ENCODE measurements at places on chromosomes 16 and 17.
A peak's percentile ranks its signal among the peaks of the same experiment; 100 is the strongest.

GRCh38 chr16:20441191-20441590 lies 10.1 kb upstream of the ACSM2A start:
- DNase-seq: no peak

GRCh38 chr16:30615358-30616091 lies 5.3 kb upstream of the ZNF689 start:
- DNase-seq: peak; percentile 48

DNA sequence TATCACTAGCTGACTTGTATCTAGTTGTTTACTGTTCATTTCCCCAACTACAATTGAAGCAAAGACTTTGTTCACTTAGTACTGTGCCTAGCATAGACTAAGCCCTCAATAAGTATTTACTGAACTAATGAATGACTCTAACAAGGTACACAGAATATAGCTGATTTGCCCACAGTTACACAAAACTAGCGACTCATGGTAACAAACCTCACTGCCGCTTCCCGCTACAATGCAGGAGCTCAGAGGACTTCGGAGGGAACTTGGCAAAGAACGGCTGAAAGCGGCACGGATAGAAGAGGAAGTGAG lies 524 bp downstream of the EFTUD2 start:
- no peak for DNase-seq

DNA sequence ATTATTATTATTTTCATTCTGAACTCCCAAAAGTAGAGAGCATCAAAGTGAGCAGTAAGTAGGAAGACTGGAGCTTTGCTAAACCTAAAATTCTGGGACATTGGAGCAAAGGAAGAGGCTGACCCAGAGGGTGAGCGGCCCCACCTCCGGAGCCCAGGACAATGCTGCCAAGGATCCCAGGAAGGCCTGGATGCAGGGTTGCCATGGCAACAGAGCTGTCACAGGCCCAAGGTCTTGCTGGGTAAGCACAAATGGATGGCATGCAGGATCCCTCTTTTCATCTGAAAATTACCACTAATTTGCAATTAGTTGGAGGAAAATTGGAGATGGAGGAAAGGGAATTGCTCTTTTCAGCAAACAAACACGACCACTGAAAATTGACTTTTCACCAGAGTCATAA lies 457.9 kb upstream of the CDH5 start:
- DNase-seq: peak; percentile 28

DNA sequence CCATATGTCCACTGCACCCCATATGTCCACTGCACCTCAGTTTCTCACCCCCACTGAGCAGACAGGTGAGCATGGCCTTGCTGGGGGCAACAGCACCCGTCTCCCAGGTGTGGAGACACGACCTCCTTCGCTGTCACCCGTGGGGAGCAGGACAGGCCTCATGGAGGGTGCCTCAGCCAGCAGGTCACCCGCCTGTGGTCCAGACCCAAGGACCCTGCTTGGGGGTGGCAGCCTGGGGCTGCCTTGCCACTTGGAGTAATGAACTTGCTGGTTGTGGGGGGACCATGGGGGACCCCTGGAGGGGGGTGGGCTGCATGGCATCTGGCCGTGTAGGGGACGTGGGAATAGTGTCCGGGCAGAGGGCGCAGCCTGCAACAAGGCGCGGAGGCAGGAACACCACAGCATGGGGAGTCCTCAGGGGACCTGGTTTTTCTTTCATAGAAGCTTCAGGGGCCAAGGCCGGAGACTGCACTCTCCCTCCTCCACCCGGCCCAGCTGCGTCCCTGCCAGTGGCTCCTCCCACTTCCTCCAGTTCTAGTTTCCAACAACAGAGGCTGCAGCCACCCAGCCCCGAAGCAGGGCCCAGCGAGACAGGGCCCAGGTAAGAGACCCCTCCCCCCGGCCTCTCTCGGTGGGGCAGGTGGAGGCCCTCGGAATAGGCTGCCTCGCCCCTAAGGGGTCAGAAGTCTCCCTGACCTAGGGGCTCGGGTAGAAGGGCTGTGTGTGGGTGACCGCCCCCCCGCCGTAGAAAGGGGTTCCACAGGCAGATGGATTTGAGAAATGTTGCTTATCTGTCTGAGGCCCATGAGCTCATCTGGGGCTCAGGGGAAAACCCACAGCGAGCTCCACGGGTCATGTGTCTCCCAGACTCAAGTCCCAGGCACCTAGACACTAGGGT lies at the start of gene NHLRC4:
TSS of gene NHLRC4 (plus strand) at position 531 of the 898 bp plus-strand sequence. CDS start 1,043 bp downstream, outside the sequence.
- DNase-seq: peak; percentile 46

DNA sequence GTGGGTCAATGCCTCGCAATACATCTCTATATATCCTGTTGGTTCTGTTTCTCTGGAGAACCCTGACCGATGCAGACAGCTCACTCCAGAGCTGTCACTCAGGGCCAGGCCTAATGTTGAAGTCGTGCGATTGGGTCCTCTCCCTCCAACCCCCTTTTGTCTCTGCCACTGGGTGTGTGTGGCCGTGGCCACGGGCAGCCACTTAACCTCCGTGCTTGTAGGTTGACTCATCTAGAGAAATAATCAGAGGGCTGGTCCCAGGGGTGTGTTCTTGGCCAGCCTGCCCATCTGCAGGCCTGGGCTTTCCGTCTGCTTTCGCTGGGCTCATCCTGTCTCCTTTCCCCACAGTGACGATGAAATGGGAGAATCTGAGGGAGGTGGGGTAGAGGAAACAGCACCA lies 7.4 kb downstream of the ADAD2 start:
- no peak for DNase-seq

DNA sequence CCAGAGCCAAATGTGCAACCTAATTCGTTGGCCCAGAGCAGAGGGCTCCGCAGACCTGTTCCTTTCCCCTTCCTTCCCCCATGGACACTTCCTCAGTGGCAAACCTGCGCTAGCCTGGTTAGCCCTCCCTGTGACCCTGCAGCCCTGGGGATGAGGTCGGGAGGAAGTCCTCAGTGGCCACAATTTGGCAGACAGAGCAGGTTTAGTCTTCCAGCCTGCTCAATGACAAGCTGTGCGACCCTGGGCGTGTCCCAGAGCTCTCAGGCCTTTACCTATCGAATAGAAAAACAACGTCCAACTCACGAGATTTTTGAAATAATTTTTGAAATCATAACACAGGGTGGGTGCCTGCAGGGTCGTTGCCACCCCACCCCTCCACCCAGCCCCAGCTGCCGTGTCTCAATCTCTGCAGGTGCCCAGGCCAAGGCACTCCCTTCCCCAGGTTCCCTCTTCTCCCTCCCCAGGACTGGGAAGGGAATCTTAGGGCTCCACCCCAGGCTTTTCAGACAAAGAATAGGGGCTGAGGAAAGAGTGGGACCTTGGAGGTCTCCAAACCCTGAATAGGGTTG lies 1.4 kb downstream of the HBM start:
- DNase-seq: no peak

- DNase-seq: no peak
Measured at GRCh38 chr16:49851468-49851787, 4.5 kb downstream of the ZNF423 start.

DNA sequence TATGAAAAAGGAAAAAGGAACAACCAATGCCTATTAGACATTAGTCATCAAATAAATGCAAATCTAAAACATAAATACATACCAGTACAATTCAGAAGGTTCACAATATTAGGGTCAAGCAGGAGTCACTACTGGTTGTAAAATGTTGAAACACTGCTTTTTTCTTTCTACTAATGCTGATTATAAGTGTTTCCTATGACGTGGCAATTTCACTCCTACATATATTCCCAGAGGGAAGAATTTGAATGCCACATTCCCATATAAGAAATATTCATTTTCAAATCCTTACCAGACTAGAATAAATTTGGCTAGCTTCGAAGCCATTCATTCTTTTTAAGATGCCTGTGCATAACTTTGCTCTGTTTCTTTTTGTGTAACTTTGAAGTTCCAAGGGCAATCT lies 2.6 kb upstream of the KRTAP9-2 start:
- DNase-seq: no peak

GRCh38 chr17:253091-253846 lies 71.8 kb upstream of the DOC2B start:
- DNase-seq: no peak

GRCh38 chr16:11032000-11032921 lies 87.9 kb downstream of the CLEC16A start:
- DNase-seq: no peak
